ENCODE measurements at places on chromosomes 4 and X.

- no peaks in the 10 kb centered on the region for H3K4me1 ChIP-seq
- peak overlapping the region; percentile 55 for H3K4me3 ChIP-seq
- H3K36me3 ChIP-seq: no peaks in the 10 kb centered on the region
These were observed 460 bp upstream of the GEMIN8 start for GRCh38 chrX:14030174-14030530.

DNA sequence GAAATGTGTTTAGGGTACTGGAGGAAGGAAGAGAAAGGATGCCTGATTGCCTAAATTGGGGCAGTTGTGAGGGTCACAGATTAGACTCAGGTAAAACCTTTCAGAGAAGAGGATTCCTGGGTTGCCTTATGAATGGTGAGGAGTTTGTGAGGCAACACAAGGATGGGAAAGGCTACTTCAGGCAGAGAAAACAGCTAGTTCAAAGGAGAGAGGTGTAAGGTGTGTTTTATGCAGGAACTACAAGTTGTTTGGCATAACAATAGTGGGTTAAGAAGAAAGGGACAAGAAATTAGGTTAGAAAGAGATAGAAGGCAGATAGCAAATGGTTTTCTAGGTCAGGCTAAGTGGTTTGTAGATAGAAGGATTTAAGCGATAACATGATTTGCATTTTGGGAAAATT lies 75.1 kb upstream of the PGRMC2 start:
- H3K4me3 ChIP-seq: no peak overlapping the region
- H3K27me3 ChIP-seq: no peaks in the 10 kb centered on the region
- H3K36me3 ChIP-seq: no peaks in the 10 kb centered on the region
- DNase-seq: no peak
- peaks cover 16% of the 10 kb centered on the region for H3K4me1 ChIP-seq

DNA sequence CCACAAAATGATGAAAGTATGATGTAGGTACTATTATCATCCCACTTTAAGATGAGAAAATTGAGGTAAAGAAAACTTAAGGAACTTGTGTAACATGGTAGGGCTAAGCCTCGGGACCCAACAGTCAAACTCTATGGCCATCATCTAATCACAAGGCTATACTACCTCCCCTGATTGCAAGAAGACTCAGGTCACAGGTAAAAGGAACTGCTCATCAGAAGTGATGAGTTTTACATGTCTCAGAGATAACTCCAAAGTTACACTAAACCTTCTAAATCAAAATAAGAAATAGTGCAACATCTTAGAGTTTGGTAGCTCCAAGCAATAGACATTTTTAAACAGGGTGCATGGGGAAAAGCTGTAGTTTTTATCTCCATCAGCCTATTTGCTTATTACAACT lies 96.5 kb upstream of the MYOZ2 start:
- H3K4me1 ChIP-seq: peaks cover 10% of the 10 kb centered on the region
- no peak overlapping the region for H3K4me3 ChIP-seq
- H3K36me3 ChIP-seq: no peaks in the 10 kb centered on the region

DNA sequence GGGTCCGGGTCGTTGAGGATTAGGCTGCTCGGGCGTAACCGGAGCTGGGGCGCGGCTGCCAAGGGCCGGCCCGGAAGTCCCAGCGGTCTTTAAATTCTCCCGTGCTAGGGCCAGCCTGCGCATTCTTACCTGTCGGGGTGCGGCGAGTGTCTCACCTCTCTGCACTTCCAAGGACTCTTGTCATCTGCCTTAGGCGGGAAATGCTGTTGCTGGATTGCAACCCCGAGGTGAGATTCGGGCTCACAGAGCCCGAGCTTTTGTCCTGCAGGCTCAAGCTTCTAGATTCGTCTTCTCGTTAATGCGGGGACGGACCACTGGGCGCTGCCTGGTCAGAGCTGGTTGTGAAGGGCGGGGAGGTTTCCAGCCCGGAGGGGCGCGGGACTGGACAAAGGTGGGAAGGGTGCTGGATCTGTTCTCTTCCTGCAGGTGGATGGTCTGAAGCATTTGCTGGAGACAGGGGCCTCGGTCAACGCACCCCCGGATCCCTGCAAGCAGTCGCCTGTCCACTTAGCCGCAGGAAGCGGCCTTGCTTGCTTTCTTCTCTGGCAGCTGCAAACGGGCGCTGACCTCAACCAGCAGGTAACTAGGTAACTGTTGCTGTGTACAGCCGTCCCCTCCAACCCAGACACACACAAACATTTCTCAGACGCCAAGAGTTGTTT lies at the start of gene ANKRD37:
ANKRD37 (plus strand) TSS at position 118 of the 662 bp plus-strand sequence; CDS start at position 201, 83 bp downstream.
- no peaks in the 10 kb centered on the region for H3K36me3 ChIP-seq
- H3K4me1 ChIP-seq: no peaks in the 10 kb centered on the region
- peak within 1 kb of the TSS; percentile 91 for H3K27ac ChIP-seq
- peak; percentile 60 for DNase-seq
- peak within 1 kb of the TSS; percentile 85 for H3K4me3 ChIP-seq

DNA sequence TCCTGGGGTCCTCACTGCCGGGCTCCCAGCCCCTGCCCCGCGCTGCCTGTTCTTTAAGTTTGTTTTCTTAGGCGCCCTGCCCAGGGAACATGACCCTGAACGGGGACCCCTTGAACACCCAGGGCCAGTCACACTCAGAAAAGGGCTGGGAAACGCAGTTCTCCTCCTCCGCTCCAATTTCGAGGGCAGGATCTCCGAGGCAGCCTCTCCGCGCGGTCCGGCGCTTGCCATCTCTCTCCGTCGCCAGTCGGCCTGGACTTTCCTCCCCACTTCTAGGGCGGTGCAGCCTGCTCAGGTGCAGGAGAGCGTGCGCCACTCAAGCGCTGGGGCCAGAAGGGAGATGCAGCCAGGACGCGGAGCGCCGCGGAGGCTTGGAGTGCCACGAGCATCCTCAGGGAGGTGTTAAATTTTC lies 9.9 kb downstream of the PRDM8 start:
- H3K4me1 ChIP-seq: no peaks in the 10 kb centered on the region
- no peak for DNase-seq
- peaks cover 1% of the 10 kb centered on the region for H3K27me3 ChIP-seq
- no peak overlapping the region for H3K27ac ChIP-seq

GRCh38 chrX:7941390-7942042 lies 14.3 kb upstream of the PNPLA4 start:
- H3K27ac ChIP-seq: no peak overlapping the region
- no peak overlapping the region for H3K4me3 ChIP-seq
- H3K27me3 ChIP-seq: no peaks in the 10 kb centered on the region

DNA sequence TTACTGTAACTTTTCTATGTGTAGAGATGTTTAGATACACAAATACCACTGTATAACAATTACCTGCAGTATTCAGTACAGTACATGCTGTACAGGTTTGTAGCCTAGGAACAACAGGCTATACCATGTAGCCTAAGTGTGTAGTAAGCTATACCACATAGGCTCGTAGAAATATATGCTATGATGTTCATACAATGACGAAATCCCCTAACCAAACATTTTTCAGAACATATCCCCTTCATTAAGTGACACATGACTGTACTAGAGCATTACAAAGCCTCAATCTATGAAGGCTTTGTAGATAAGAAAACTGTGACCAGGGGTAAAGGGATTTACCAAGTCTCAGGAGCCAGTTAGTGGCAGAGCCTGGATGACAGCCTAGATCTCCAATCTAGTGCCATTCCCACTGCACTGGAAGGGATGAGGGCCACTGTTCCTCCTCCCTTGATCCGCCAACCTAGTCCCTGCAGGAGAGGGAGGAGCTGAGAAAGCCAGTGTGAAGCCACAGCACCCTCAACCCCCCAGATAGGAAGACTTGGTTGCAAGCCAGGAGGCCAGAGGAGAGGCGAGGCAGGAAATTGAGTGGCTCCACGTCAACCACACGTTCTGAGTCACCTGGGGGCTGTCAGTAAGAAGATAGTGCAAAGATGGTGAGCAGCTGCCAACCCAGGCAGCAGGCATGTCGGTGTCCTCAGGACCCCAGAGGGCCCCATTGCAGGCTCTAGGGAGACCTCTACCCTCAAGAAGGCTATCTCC lies 227.7 kb downstream of the BCOR start:
- no peaks in the 10 kb centered on the region for H3K27me3 ChIP-seq
- DNase-seq: no peak
- H3K4me3 ChIP-seq: no peak overlapping the region

GRCh38 chrX:63761639-63762038 lies 23.4 kb downstream of the ARHGEF9 start:
- no peak overlapping the region for H3K27ac ChIP-seq
- DNase-seq: no peak
- H3K27me3 ChIP-seq: no peaks in the 10 kb centered on the region

GRCh38 chr4:169311643-169312365 lies 41.0 kb upstream of the SH3RF1 start:
- H3K4me1 ChIP-seq: peaks cover 26% of the 10 kb centered on the region
- no peak overlapping the region for H3K4me3 ChIP-seq
- H3K36me3 ChIP-seq: no peaks in the 10 kb centered on the region
- DNase-seq: peak; percentile 50
- H3K27ac ChIP-seq: no peak overlapping the region

- no peak overlapping the region for H3K4me3 ChIP-seq
- peaks cover 8% of the 10 kb centered on the region for H3K4me1 ChIP-seq
- no peak overlapping the region for H3K27ac ChIP-seq
- no peaks in the 10 kb centered on the region for H3K27me3 ChIP-seq
These were observed 32.0 kb downstream of the ELF2 start for GRCh38 chr4:139144911-139145551.

GRCh38 chr4:122583906-122584305 lies 37.0 kb downstream of the IL21 start:
- H3K27ac ChIP-seq: no peak overlapping the region
- no peak overlapping the region for H3K4me3 ChIP-seq
- H3K36me3 ChIP-seq: no peaks in the 10 kb centered on the region
- no peak for DNase-seq
- H3K4me1 ChIP-seq: no peaks in the 10 kb centered on the region

GRCh38 chr4:111798840-111799239 lies 346.4 kb upstream of the FAM241A start:
- H3K27me3 ChIP-seq: no peaks in the 10 kb centered on the region
- H3K4me3 ChIP-seq: no peak overlapping the region
- H3K4me1 ChIP-seq: peaks cover 8% of the 10 kb centered on the region
- H3K27ac ChIP-seq: no peak overlapping the region

DNA sequence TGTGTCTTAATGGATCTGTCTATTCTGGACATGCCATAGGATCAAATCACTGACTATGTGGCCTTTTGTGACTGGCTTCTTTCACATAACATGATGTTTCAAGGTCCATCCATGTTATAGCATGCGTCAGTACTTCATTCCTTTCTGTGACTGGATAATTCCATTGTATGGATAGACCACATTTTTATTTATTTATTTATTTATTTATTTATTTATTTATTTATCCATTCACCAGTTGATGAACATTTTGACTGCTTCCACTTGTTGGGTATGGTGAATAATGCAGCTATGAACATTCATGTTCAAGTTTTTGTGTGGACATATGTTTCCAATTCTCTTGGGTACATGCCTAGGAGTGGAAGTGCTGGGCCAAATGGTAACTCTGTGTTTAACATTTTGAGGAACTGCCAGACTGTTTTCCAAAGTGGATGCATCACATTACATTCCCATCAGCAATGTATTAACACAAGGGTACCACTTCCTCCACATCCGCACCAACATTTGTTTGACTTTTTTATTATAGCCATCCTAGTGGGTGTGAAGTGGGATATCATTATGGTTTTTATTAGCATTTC lies 14.0 kb downstream of the RTL5 start:
- H3K4me1 ChIP-seq: no peaks in the 10 kb centered on the region
- no peaks in the 10 kb centered on the region for H3K36me3 ChIP-seq
- DNase-seq: no peak
- H3K27ac ChIP-seq: no peak overlapping the region

GRCh38 chrX:40158036-40158706 lies 60.4 kb upstream of the BCOR start:
- 0 out of 2 replicates have a peak, but pooled peaks cover 7% of the 10 kb centered on the region for H3K4me1 ChIP-seq
- peak; percentile 66 for DNase-seq
- no peak overlapping the region for H3K27ac ChIP-seq
- peak overlapping the region; percentile 52 for H3K4me3 ChIP-seq
- no peaks in the 10 kb centered on the region for H3K36me3 ChIP-seq

GRCh38 chr4:169439244-169439643 lies 168.5 kb upstream of the SH3RF1 start:
- peaks cover 12% of the 10 kb centered on the region for H3K4me1 ChIP-seq
- H3K27me3 ChIP-seq: no peaks in the 10 kb centered on the region
- no peaks in the 10 kb centered on the region for H3K36me3 ChIP-seq
- H3K27ac ChIP-seq: no peak overlapping the region
- no peak for DNase-seq

DNA sequence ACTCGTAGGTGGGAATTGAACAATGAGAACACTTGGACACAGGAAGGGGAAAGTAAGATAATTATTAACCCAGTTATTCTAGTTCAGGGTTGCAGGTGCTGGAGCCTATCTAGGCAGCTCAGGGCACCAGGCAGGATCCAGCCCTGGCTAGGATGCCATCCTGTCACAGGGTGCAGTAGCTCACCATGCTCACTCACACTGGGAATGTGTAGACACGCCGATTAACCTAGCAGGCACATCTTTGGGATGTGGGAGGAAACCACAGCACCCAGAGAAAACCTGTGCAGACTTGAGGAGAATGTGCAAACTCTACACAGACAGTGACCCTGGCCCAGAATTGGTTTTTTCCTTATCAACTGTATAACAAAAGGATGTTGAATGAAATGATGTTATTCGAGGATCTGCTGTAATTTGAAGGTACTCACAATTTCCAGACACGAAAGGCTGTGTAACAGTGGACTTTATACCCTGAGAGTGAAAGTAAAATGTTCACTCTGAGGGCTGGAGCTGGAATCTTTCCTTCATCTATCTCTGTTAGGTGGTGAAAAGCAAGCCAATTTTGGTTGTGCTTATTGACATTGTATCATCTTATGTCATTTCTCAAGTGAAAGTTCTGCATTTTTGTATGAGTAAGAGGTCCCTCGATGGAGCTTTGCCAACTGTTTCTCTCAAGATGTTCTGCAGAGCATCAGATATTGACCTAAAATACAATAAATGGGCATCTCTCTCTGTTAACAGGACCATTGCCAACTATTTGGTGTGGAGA lies 78.8 kb downstream of the PHEX start:
- no peaks in the 10 kb centered on the region for H3K27me3 ChIP-seq
- H3K27ac ChIP-seq: no peak overlapping the region
- H3K4me1 ChIP-seq: peaks cover 26% of the 10 kb centered on the region
- DNase-seq: no peak
- H3K36me3 ChIP-seq: no peaks in the 10 kb centered on the region

GRCh38 chr4:159108124-159108523 lies 5.2 kb downstream of the RAPGEF2 start:
- peaks cover 11% of the 10 kb centered on the region for H3K4me1 ChIP-seq
- H3K27ac ChIP-seq: peak overlapping the region; percentile 53
- H3K36me3 ChIP-seq: no peaks in the 10 kb centered on the region
- DNase-seq: no peak
- H3K27me3 ChIP-seq: no peaks in the 10 kb centered on the region
- no peak overlapping the region for H3K4me3 ChIP-seq

- no peaks in the 10 kb centered on the region for H3K27me3 ChIP-seq
- no peak for DNase-seq
- H3K27ac ChIP-seq: no peak overlapping the region
- H3K36me3 ChIP-seq: no peaks in the 10 kb centered on the region
- H3K4me1 ChIP-seq: no peaks in the 10 kb centered on the region
These were observed 17.7 kb downstream of the FOXR2 start for GRCh38 chrX:55640854-55641253.

- DNase-seq: no peak
- H3K36me3 ChIP-seq: no peaks in the 10 kb centered on the region
- H3K4me1 ChIP-seq: no peaks in the 10 kb centered on the region
- no peak overlapping the region for H3K27ac ChIP-seq
These were observed 137.1 kb downstream of the RELL1 start for GRCh38 chr4:37549041-37549440.

All from Caco-2 (cell line).